ENCODE measurements at places on chromosomes 11 and 22. TPM values are rescaled to one million over a fixed set of nuclear protein-coding genes. Genes with fewer than 3 reads are reported as not detected.

The CDC42EP1 gene
- total RNA-seq = 15.3 TPM

The SLC37A2 gene
- total RNA-seq = 3.4 TPM

The CATSPER1 gene
- not detected for total RNA-seq

The OR4D11 gene
- not detected for total RNA-seq

- DNase-seq = no peak
- H3K4me1 ChIP-seq = no peaks in the 10 kb centered on the region
- H3K27ac ChIP-seq = no peak overlapping the region
- H3K4me3 ChIP-seq = no peak overlapping the region
- H3K36me3 ChIP-seq = no peaks in the 10 kb centered on the region
Measured at GRCh38 chr11:60230681-60231080, 12.3 kb downstream of the MS4A4E start.

GRCh38 chr11:57641011-57641807 is 8.5 kb downstream of the YPEL4 start:
- no peaks in the 10 kb centered on the region for H3K36me3 ChIP-seq
- no peak overlapping the region for H3K4me3 ChIP-seq

DNA sequence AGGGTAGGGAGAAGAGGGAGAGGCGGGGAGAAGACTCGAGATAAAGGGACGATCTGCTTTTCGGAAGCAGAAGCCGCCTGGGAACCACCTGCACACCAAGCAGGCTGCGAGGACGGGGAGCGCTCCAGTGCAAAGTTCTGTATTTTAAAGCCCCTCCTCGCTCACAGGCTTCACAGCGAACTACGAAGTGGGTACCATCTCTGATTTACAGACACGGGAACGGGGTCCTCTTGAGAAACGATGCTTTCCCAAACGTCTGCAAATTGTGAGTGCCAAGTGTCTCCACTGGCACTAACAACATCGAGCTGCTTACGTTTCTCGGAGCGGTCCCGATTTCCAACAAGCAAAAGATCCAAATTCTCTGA is 700 bp upstream of the STX3 start:
- peak overlapping the region; percentile 94 for H3K27ac ChIP-seq
- DNase-seq = no peak
- no peaks in the 10 kb centered on the region for H3K27me3 ChIP-seq
- no peaks in the 10 kb centered on the region for H3K36me3 ChIP-seq
- H3K4me1 ChIP-seq = peaks cover 14% of the 10 kb centered on the region
- peak overlapping the region; percentile 71 for H3K4me3 ChIP-seq

DNA sequence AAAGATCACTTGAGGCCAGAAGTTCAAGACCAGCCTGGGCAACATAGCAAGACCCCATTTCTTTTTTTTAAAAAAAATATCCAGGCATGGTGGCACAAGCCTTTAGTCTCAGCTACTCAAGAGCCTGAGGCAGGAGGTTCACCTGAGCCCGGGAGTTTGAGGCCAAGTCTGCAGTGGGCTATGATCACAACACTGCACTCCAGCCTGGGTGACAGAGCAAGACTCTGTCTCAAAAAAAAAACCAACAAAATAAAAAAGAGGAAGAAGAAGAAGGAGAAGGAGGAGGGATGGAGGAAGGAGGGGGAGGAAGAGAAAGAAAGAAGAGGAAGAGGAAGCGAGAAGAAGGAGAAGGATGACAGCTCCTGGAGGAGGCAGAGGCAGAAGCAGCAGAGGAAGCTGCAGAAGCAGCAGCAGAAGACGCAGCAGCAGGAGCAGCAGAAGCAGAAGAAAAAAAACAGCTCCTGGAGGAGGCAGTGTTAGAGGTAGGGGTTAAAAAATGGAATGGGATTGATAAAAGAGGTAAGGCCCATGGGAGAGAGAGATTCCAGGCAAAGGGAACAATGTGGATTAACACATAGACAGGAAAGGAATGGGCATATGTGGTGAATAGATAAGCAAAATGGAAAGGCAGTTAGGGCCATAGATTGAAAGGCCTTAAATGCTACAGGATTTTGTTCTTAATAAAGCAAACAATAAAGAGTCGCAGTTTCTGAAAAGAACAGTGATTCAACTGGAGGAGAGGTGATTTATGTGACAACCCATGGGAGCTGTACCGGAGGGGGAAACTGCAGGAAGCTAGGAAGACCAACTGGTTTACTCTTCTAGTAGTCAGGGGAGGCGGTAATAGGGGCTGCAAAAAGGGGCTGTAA is 10.9 kb downstream of the PRCP start:
- H3K27ac ChIP-seq = no peak overlapping the region
- H3K4me1 ChIP-seq = no peaks in the 10 kb centered on the region
- DNase-seq = no peak
- H3K27me3 ChIP-seq = no peaks in the 10 kb centered on the region
- no peak overlapping the region for H3K4me3 ChIP-seq

DNA sequence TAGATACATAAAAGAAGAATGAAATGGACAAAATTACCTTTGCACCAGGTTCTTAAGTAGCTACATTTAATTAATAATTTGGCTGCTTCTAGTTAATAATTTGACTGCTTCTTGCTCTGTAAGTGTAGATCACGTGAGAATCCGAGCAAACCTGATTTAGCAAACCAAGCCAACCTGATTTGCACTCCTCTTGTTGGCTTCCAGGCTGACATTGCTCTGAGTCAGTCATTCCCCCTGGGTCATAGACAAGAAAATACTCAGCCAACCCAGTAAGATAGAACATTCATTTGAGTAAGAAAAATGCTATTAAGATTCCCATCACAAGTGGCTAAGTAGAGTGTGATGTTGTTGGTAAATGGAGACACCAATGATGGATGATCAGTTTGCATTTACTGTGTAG is 304.1 kb downstream of the C11orf87 start:
- H3K36me3 ChIP-seq = no peaks in the 10 kb centered on the region
- no peaks in the 10 kb centered on the region for H3K27me3 ChIP-seq
- no peaks in the 10 kb centered on the region for H3K4me1 ChIP-seq

- no peaks in the 10 kb centered on the region for H3K36me3 ChIP-seq
- H3K4me1 ChIP-seq = peaks cover 59% of the 10 kb centered on the region
- H3K4me3 ChIP-seq = no peak overlapping the region
- H3K27ac ChIP-seq = peak overlapping the region; percentile 95
- no peak for DNase-seq
Measured at GRCh38 chr11:118888398-118888797, 4.7 kb downstream of the CXCR5 start.

DNA sequence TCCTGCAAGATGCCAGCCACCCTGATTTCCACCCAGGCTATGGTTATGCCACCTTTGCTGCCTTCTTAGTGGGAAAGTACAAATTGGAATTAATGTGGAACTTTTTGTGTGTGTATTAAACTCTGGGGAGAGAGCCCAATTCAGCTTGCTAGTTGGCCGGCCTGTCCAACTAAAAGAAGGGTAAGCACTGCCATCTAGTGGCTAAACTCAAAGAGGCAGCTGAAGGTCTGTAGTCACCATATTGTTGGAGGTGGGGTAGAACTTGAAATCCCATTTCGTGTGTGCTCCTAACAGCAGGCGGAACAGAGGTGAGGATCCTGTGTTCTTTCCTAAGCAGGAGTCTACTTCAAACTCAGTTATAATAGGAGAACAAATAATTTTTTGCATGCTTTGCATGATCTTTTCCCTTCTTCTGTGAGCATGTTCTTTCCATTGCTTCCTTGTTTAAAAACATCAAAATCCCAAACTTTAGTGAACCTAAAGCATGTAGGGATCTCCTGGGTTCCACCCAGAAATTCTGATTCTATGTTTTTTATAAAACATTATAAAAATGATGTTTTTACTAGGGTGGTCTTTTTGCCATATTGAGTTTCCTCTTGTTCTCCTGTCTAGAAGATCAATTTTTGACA is 138.8 kb upstream of the SORL1-AS1 start:
- H3K4me1 ChIP-seq = peaks cover 27% of the 10 kb centered on the region
- DNase-seq = peak; percentile 74
- H3K27ac ChIP-seq = peak overlapping the region; percentile 71

DNA sequence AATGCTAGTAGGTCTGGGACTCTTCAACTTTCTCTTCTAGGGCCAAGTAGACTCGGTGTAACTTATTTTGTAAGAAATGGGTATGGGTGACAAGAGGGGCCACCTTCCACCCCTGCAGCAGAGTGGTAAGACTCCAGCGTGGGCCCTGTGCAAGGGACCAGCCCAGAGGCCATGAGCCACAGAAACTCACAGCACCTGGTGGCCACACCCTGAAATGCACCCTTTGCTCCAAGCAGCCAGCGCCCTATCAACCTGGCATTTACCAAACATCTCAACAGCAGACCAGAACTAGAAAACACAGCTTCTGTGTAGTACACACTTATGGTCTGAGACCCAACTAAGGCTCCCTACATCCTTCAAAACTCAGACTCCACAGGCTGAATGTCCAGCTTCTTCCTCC is 5.7 kb downstream of the CDCA5 start:
- H3K4me1 ChIP-seq = peaks cover 10% of the 10 kb centered on the region
- no peaks in the 10 kb centered on the region for H3K36me3 ChIP-seq
- no peak for DNase-seq
- H3K27ac ChIP-seq = peak overlapping the region; percentile 30

DNA sequence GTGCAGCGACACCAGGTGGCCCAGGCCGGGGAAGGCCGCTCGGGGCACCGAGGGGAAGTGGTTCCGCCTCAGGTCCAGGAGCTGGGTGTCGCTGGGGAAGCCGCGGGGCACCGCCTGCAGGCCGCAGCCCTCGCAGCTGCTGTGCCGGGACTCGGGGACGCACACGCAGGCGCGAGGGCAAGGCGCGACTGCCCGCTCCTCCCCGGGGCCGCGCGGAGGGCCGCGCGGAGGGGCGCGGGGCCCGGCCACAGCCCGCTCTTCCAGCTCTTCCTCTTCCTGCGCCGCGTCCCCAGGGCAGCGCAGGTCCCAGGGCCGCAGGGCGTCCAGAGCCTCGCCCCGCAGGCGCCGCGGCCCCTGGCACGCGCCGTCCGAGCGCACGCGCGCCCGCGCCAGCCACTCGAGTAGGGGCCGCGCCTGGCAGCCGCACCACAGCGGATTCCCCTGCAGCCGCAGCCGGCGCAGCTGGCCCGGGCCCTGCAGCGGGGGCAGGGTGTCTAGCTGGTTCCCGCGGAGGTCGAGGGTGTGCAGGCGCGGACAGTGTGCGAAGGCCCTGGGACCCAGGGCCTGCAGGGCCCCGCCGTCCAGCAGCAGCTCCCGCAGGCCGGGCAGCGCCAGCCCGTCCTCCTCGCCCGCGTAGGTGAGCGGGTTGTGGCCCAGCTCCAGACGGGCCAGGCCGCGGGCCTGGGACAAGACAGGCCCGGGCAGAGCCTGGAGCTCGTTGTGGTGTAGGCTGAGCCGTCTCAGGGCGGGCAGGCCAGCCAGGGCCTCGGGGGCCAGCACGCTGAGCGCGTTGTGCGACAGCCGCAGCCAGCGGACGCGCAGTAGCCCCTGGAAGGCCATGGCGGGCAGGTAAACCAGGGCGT is 2.8 kb downstream of the CHADL start:
- H3K27me3 ChIP-seq = no peaks in the 10 kb centered on the region
- H3K27ac ChIP-seq = peak overlapping the region; percentile 51
- peak overlapping the region; percentile 48 for H3K4me3 ChIP-seq
- no peaks in the 10 kb centered on the region for H3K36me3 ChIP-seq

DNA sequence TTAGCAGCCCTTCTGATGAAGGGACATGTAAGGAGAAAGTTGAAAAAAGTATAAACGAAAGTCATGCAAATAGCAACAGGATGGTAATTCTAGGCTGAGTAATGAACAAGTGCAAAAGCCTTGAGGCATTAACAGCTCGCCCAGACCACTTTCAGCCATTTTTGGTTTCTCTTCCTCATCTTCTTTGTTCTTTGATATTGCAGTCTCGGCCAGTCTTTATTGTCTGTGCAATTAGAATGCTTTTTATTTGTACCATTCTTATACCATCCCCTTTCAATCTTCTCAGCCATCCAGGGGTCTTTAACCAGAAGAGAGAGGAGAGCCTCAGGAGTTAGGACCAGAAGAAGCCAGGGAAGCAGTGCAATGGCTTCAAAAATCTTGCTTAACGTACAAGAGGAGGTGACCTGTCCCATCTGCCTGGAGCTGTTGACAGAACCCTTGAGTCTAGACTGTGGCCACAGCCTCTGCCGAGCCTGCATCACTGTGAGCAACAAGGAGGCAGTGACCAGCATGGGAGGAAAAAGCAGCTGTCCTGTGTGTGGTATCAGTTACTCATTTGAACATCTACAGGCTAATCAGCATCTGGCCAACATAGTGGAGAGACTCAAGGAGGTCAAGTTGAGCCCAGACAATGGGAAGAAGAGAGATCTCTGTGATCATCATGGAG is 7.3 kb downstream of the TRIM34 start:
- no peak overlapping the region for H3K27ac ChIP-seq
- peaks cover 30% of the 10 kb centered on the region for H3K36me3 ChIP-seq
- H3K27me3 ChIP-seq = no peaks in the 10 kb centered on the region
- DNase-seq = no peak
- H3K4me1 ChIP-seq = no peaks in the 10 kb centered on the region

- H3K4me3 ChIP-seq = no peak overlapping the region
- H3K27ac ChIP-seq = no peak overlapping the region
- DNase-seq = no peak
- no peaks in the 10 kb centered on the region for H3K36me3 ChIP-seq
- no peaks in the 10 kb centered on the region for H3K4me1 ChIP-seq
Measured at GRCh38 chr11:124605719-124606118, 5.5 kb upstream of the PANX3 start.
